ENCODE measurements at places on chromosomes 12 and 14. TPM values are rescaled to one million over a fixed set of nuclear protein-coding genes. Genes with fewer than 3 reads are reported as not detected.

The ABHD12B gene
- not detected for polyA plus RNA-seq

The CHST11 gene
- 41.7 TPM for polyA plus RNA-seq

The LRRC10 gene
- not detected for polyA plus RNA-seq

The KRT79 gene
- not detected for polyA plus RNA-seq

The MGP gene
- polyA plus RNA-seq: not detected

The MMP19 gene
- polyA plus RNA-seq: not detected

The KRT78 gene
- not detected for polyA plus RNA-seq

The CIROP gene
- polyA plus RNA-seq: not detected
